Fibroblast of gingiva (primary cell): ENCODE measurements at places on chromosomes 3 and 15.

- DNase-seq, result no peak
These were observed 27.6 kb downstream of the CPOX start for GRCh38 chr3:98565843-98566242.

- no peak for DNase-seq
These were observed 161.2 kb downstream of the ALCAM start for GRCh38 chr3:105527949-105528348.

DNA sequence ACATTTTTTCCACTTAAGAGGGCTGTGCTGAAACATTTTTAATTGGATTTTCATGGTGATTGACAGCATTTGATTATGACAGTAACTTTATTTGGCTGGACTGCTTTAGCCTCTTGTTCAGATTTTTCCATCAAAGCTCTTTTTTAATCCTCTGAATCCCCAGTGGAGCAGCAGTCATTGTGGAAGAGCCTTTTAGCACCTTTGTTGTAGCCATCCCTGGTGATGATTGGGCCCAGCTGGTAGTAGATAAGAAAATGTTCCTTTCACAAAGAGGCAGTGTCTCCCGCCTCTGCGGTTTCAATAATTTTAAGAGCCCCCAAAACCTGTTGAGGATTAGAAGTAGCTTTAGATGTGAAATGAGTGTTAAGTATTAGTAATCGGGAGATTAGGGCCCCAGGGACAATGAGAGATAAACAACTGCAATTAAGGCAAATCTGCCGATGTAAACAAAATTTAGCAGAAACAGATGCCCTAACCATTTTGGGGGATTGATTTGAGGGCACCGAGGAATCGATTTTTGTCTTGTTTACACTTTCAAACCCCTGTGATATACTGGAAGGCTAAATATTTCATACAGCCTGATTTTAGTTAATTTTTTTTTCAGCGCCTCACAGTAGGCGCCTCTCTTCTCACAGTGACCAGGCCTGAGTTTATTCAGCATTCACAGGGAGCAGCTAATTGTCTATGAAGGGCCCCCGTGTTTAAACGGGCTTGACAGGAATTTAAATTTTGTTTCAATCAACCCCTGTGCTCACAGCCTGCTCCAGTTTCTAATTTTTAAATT, 43.2 kb upstream of the SKOR1 start:
- DNase-seq, result no peak

DNA sequence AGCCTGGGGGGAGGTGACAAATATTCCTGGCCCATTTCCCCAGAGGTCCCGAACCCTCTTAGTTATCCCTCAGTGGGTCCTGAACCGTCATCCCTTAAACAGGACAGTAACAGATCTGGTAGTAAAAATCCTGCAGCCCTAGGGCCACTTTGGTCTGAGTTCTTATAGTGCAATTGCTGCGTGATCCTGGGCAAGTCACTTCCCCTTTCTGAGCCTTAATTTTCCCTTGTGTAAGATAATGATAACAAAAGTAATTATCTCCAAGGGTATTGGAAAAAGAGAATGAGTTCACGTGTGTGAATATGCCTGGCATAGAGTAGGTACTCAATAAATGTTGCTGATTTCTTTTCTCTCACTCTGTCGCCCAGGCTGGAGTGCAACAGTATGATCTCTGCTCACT, 2.9 kb upstream of the JAGN1 start:
- no peak for DNase-seq

DNA sequence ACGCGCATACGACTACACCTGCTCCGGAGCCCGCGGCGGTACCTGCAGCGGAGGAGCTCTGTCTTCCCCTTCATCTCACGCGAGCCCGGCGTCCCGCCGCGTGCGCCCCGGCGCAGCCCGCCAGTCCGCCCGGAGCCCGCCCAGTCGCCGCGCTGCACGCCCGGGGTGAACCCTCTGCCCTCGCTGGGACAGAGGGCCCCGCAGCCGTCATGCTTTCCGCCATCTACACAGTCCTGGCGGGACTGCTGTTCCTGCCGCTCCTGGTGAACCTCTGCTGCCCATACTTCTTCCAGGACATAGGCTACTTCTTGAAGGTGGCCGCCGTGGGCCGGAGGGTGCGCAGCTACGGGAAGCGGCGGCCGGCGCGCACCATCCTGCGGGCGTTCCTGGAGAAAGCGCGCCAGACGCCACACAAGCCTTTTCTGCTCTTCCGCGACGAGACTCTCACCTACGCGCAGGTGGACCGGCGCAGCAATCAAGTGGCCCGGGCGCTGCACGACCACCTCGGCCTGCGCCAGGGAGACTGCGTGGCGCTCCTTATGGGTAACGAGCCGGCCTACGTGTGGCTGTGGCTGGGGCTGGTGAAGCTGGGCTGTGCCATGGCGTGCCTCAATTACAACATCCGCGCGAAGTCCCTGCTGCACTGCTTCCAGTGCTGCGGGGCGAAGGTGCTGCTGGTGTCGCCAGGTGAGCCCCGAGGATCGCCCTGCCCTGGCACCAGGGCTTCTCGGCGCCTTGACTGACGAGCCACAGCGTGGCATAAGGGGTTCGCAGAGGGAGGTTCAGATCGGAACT, 420 bp downstream of the SLC27A2 start:
- DNase-seq, result peak; percentile 11
